Neural progenitor cell (in vitro differentiated cells): ENCODE measurements at places on chromosomes 2 and 18. TPM values are rescaled to one million over a fixed set of nuclear protein-coding genes. Genes with fewer than 3 reads are reported as not detected.

TEKT4 gene
- total RNA-seq: not detected in 2 replicates

HS6ST1 gene
- total RNA-seq: 31.1 and 71.0 TPM in 2 replicates

KCNK3 gene
- not detected in 2 replicates for total RNA-seq

WDR33 gene
- 43.7 and 83.4 TPM in 2 replicates for total RNA-seq

MAB21L4 gene
- not detected in 2 replicates for total RNA-seq

ZAP70 gene
- total RNA-seq: 0.37 TPM in 1 of 2 replicates, not detected in the other

NR4A2 gene
- total RNA-seq: 0.37 and 0.56 TPM in 2 replicates

NEURL3 gene
- total RNA-seq: 0.12 TPM in 1 of 2 replicates, not detected in the other

GRCh38 chr2:14018620-14019019 is 613.9 kb upstream of the LRATD1 start:
- H3K4me1 ChIP-seq: no peaks in the 10 kb centered on the region
- H3K4me3 ChIP-seq: no peak overlapping the region
- no peaks in the 10 kb centered on the region for H3K36me3 ChIP-seq
- no peak for DNase-seq

GRCh38 chr18:36582988-36583745 is 245.6 kb downstream of the TPGS2 start:
- no peaks in the 10 kb centered on the region for H3K36me3 ChIP-seq
- peak; percentile 91 for DNase-seq
- peaks cover 40% of the 10 kb centered on the region for H3K4me1 ChIP-seq
- no peaks in the 10 kb centered on the region for H3K27me3 ChIP-seq
- H3K27ac ChIP-seq: peak overlapping the region; percentile 50

DNA sequence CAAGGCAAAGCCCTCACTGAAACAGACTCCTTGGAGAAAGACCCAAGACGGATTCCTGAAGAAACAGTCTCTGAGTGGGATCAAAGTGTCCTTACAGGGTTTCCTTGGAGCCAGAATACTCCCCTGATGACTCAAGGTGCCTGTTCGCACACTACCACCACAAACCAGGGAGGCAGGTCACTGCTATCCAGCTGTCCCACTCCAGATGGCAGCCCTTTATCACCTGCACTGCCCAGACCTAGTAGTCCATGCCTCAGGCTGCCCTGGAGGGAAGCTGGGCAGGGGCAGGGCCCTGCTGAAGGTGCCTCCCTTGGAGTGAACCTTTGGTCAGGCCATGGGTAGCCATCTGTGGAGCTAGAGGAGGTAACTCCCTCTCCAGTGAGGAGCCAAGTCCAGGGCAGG is 34.1 kb downstream of the TRABD2A start:
- H3K27ac ChIP-seq: no peak overlapping the region
- H3K4me1 ChIP-seq: no peaks in the 10 kb centered on the region
- no peaks in the 10 kb centered on the region for H3K27me3 ChIP-seq
- no peak for DNase-seq

GRCh38 chr2:207849443-207849842 is 79.7 kb upstream of the FZD5 start:
- no peaks in the 10 kb centered on the region for H3K27me3 ChIP-seq
- no peaks in the 10 kb centered on the region for H3K36me3 ChIP-seq
- H3K4me3 ChIP-seq: no peak overlapping the region
- H3K27ac ChIP-seq: no peak overlapping the region
- peaks cover 43% of the 10 kb centered on the region for H3K4me1 ChIP-seq

DNA sequence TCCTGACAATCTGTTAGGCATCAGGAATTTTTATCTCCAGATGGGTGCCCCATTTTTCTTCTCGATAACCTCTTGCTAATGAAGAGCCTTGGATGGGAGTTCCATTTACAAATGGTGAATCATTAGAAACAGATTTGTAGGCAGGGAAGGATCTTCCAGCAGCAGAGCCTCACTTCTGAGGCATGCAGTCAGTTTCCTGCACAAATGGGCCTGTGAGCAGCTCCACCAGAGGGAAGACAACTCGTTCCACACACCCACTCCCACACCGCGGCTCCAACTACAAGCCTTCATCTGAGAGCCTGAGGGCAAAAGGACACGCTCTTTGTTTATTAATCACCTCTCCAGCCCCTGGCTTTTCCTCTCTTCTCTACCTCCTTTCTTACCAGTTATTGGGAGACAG is 108.5 kb downstream of the CTAGE1 start:
- no peaks in the 10 kb centered on the region for H3K36me3 ChIP-seq
- H3K27me3 ChIP-seq: peaks cover 9% of the 10 kb centered on the region
- H3K27ac ChIP-seq: no peak overlapping the region

DNA sequence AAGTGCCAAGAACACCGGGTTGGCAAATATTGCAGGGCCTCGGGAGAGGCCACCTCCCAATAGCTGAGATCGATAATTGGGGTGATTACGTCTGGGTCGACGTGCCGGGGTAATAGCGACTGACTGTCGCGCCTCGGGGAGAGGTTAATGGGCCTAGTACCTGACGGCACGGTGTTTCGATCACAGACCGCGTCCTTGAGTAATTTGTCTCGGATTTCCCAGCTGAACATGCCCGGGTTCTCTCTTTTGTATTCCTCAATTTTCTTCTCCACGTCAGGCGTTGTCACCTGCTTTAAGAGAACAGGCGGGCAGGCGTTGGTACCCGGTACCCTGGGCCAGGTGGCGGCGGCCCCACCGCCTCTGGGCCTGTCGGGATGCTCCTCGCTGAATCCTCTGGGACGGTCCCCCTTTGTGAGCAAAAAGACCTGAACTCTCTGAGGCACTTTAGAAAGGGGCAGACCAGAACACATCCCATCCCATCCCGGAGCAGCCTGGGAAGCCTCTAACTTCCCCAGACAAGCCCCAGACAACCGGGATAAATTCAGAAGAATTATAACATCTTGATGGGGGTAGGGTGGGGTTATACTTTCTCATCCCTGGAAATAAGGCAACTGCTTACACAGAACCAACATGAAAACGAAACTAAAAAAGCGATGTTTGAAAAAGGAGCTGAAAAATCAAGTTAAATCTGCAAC is 3.3 kb downstream of the PAX3 start:
- peaks cover 99% of the 10 kb centered on the region for H3K27me3 ChIP-seq
- peak; percentile 57 for DNase-seq
- H3K27ac ChIP-seq: no peak overlapping the region
- no peak overlapping the region for H3K4me3 ChIP-seq
- H3K4me1 ChIP-seq: peaks cover 53% of the 10 kb centered on the region

DNA sequence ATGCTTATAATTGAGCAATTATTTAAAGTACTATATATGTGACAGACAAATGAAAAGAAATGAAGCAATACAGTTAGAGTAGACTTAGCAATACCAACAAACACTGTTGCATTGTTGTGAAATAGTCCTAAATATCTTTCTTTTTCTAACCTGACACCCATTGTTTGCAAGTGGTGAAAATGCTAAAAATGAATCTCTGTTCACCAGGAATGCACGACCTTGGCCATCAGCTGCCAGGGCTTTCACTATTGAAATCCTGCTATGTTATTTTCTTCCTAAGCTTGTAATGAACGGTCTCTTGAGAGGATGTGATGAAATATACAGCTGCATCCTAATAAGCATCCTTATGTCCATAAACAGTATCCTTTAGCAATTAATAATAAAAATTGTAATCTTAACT is 136.2 kb upstream of the MGAT5 start:
- no peaks in the 10 kb centered on the region for H3K36me3 ChIP-seq
- DNase-seq: no peak
- H3K4me3 ChIP-seq: no peak overlapping the region
- no peak overlapping the region for H3K27ac ChIP-seq

DNA sequence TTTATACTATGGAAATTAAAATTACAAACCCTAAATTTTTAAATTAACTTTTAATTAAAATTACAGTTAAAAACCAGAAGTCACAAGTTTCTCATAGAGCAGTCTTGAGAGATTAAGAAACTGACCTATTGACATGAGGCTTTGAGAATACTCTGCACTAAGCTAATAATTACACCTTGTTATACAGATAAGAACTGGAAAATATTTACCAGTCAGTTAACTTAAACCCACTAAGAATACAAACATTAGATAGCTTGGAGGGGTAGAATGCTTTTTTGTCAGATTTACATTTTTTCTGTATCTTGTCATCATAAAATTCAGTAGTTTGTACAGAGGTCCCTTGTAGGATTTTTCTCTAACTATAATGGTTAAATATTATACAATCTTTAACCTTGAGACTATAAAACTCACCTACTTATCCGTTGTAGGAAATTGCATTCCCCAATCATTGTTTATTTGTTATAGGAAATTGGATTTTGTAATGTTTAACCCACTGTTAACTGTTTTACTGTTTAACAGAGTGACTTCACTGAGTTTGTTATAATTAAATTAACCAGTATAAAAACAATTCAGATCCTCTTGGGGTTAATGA is 219.7 kb upstream of the PKDCC start:
- no peaks in the 10 kb centered on the region for H3K4me1 ChIP-seq
- H3K27me3 ChIP-seq: peaks cover 33% of the 10 kb centered on the region
- DNase-seq: no peak
- H3K36me3 ChIP-seq: no peaks in the 10 kb centered on the region
- no peak overlapping the region for H3K4me3 ChIP-seq

DNA sequence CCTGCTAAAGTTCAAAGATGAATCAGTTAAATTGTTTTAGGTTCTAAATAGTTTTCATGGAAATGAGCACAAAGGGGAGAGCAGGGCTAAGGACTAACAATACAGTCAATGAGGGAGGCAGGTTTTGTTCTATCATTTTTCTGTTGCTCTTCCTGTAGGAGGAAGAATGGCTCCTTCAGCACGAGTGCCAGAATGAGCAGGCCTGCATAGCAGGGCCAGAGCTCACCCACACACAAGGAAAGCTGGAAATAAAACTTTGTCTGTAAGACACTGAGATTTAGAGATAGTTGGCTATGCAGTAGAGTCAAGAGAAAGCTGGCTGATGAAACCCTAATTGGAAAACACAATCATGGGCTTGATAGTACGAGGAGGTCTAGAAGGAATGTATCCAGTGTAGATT is 313.3 kb downstream of the MBD2 start:
- no peak overlapping the region for H3K4me3 ChIP-seq
- no peaks in the 10 kb centered on the region for H3K27me3 ChIP-seq
- H3K4me1 ChIP-seq: peaks cover 8% of the 10 kb centered on the region
- H3K36me3 ChIP-seq: no peaks in the 10 kb centered on the region
- no peak overlapping the region for H3K27ac ChIP-seq

DNA sequence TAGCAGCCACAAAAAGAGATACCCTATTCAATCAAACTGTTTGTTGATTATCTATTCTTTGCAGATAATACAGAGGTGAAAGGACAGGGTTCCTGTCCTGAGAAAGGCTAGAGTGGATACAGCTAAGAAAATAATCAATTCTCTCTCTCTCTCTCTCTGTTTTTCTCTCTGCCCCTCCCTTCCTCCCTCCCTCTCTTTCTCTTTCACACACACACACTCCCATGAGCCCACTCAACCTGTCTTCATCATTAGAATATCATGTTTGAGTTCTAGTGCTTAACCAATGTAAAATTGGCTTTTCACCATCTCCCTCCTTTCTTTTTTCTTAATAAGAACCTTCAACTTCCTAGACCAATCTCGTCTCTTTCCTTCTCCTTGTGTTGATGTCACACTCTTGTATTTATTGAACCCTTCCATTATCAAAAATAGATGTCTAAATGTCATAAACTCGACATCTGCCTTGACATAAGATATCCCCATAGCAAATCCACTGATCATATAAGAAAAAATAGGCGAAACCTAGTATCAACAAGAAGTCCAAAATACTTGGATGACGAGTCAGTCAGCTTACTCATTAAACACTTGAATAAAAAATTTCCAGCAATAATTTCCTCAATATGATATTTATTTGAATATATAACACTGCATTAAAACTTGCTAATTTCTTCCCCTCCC is 42.8 kb upstream of the CYTIP start:
- H3K27me3 ChIP-seq: no peaks in the 10 kb centered on the region
- H3K36me3 ChIP-seq: no peaks in the 10 kb centered on the region
- H3K4me3 ChIP-seq: no peak overlapping the region
- peaks cover 10% of the 10 kb centered on the region for H3K4me1 ChIP-seq
- no peak overlapping the region for H3K27ac ChIP-seq

DNA sequence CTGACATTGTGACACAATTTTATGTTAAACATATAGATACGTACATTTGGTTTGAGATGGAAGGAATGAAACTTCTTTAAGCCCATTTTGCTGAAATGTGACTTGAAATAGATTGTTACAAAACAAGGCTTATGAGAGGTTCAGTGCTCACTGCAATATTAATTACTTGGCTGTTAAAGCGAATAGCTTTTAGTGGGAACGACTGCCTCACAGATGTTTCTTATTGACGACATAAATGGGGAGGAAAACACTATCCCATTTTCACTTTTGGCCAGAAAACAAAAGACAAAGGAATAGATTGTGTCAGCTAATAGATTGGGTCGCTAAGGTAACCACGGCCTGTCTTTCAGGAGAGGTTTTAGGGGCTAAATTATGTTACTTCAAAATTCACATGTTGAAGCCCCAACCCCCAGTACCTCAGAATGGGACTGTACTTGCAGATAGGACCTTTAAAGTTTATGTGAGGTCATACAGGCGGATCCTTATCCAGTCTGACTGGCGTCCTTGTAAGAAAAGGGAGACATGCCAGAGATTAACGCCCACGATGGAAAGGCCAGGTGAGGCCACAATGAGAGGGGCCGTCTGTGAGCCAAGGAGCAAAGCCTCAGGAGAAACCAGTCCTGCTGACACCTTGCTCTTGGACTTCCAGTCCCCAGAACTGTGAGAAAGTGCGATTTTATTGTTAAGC is 10.8 kb downstream of the INPP1 start:
- H3K36me3 ChIP-seq: no peaks in the 10 kb centered on the region
- no peaks in the 10 kb centered on the region for H3K27me3 ChIP-seq
- no peaks in the 10 kb centered on the region for H3K4me1 ChIP-seq
- H3K4me3 ChIP-seq: no peak overlapping the region
- no peak overlapping the region for H3K27ac ChIP-seq

DNA sequence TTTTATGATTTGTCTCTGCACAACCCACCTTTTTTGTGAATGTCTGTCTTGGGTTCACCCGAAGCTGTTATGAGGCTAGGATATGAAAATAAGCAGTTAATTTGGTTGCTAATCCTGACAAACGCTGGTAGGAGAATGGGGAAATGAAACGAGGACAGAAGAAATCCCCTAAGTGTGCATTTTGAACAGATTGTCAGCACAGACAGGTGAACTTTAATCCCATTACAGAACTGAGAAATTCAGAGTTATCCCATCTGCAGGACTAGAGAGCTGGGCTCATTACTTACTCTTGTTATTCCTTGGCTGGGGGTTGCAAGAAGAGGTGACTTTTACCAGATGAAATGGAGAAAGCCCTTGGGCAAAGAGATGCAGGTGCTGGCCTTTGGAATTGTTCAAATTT is 123.3 kb upstream of the NYAP2 start:
- no peak for DNase-seq
- no peaks in the 10 kb centered on the region for H3K4me1 ChIP-seq
- no peak overlapping the region for H3K4me3 ChIP-seq
- H3K27ac ChIP-seq: no peak overlapping the region
- H3K27me3 ChIP-seq: no peaks in the 10 kb centered on the region
- no peaks in the 10 kb centered on the region for H3K36me3 ChIP-seq

DNA sequence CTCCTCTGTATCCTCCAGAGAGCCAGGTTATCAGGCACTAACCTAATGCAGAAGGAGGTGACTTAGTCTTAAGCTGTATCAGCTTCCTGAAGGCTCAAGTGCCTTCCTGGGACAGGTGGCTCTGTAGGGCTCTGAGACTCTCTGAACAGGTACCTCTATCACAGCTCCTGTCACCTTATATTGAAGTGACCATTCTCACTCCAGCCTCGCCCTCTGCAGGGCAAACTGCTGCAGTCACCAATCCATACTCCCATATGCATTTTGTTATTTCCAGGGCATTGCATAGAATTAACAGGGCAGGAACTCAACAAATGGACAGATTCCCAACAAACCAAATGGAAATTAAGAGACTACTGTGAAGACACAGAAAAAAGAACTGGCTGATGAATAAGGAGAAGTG is 203.0 kb upstream of the REV1 start:
- DNase-seq: no peak
- H3K4me3 ChIP-seq: no peak overlapping the region
- H3K27me3 ChIP-seq: no peaks in the 10 kb centered on the region
- H3K27ac ChIP-seq: no peak overlapping the region
- H3K36me3 ChIP-seq: no peaks in the 10 kb centered on the region
